ENCODE measurements at places on chromosomes 7 and 10.

GRCh38 chr10:74079028-74079935 is 71.3 kb downstream of the AP3M1 start:
- no peak for DNase-seq

DNA sequence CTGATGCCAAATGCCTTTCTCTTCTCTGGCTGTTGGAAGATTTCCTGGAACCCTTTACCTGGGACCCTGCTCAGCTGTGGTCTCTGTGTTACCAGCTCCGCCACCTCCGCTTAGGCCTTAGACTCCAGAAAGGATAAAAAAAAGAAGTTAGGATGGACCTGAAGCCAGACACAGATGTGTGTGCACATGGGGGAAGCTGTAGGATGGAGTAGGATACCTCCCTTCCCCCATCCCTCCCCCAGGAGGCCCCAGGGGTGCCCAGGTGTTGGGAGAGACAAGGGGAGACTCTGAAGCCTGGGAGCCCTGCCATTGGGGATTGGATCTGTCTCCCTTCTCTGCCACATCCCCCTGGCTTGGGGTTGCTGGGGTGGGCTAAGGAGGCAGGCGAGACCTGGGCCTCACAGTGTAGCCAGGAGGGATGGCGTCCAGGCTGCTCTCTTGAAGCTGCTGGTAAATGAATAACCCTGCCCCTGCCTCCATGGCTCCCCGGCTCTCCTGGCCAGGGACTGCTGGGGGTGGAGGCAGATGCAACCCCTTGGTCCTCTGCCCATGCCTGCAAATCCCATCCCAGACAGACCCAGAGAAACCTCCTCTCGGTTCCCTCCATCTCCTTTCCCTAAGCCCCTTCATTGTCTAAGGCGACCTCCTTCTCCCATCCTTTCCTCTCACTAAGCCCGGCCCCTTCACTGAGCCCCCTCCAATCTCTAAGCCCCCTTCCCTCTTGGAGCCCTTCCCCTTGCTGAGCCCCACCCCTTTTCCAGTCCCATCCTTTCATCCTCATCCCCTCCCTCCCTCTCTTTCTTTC is 8.0 kb downstream of the CLDN3 start:
- no peak for DNase-seq

DNA sequence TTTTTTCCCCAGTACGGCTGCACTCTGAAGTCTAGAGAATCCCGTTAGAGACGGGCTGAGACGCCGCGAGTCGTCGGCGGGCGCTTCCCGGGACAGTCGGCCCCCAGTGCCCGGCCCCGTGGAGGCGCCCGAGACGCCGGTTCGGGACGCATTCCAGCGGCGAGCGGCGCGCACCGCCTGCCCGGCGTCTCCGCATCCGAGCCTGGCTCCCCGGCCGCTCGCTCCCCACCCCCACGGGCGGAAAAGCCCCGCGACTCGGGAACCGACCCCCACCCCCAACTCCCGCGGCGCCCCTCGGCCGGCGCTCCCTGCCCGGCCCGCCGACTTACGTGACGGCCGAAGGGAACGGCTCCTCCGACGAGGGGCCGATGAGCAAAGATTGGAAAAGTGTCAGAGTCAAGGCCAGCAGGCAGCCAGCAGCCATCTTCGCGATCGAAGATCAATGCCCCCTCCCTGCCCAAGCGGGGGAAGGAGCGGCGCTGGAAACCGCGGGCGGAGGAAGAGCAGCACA is 486 bp downstream of the CACNA2D1 start:
- peak; percentile 43 for DNase-seq

- DNase-seq, result no peak
Observed at GRCh38 chr7:128954830-128955802, 17.4 kb downstream of the IRF5 start.

DNA sequence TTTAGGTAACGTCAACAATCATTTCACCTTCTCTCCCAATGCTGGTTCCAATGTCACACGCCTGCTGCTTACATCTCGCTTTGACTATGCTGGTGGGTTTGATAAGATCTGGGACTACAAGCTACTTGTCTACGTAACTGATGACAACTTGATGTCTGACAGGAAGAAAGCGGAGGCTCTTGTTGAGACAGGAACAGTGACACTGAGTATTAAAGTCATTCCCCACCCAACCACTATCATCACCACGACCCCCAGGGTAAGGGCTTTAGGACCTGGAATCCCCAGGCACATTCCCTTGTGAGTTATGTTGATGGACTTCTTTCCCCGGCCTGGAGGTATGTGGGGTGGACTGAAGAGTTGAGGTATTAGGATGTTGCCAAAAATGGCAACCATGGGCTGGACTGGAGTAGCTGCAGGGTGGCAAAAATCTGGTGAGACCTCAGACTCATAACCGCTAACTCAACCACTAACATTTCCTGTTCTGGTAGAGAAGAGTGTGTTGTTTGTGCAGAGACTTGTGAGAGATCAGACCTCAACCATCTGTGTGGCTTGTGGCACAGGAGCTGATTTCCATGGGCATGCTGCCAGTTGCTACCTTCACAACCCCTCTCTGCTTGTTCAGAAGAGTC is 59.2 kb downstream of the CDHR3 start:
- DNase-seq, result no peak

- no peak for DNase-seq
Observed at GRCh38 chr7:17085186-17085585, 203.4 kb upstream of the AGR3 start.

- DNase-seq, result no peak
Observed at GRCh38 chr10:77738496-77739158, 101.0 kb upstream of the KCNMA1 start.

DNA sequence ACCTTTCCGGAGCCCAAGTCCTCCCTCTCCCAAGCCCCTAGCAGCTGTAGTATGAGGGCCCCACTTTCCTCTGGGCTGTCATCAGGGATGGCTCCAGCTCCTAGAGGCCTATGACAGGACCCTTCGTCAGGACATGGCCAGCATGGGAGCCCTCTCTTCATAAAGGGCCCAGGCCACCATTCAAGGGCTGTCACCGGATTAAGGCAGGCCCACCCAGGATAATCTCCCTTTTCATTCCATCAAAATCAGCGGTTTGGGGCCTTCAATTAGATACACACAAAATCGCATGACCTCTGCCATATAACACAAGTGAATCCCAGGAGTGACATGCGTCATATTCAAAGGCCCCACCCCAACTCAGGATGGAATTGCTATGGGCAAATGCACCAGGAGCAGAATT is 12.2 kb upstream of the GDF10 start:
- no peak for DNase-seq

GRCh38 chr10:72349438-72349837 is 5.3 kb downstream of the DNAJB12 start:
- DNase-seq, result no peak

DNA sequence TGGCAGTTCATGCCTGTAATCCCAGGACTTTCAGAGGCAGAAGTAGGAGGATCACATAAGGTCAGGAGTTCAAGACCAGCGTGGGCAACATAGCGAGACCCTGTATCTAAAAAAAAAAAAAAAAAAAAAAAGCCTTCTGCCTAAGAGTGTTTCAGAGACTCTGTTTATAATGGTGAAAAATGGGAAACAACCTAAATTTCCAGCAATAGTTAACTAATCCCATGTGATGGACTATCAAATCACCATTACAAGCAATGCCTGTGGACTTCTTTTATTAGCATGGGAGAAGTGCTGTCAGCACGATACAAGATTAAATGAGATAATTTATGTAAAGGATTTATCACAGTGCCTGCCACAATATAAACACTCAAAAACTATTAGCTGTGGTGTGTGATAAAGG is 67.5 kb upstream of the CUX1 start:
- no peak for DNase-seq

DNA sequence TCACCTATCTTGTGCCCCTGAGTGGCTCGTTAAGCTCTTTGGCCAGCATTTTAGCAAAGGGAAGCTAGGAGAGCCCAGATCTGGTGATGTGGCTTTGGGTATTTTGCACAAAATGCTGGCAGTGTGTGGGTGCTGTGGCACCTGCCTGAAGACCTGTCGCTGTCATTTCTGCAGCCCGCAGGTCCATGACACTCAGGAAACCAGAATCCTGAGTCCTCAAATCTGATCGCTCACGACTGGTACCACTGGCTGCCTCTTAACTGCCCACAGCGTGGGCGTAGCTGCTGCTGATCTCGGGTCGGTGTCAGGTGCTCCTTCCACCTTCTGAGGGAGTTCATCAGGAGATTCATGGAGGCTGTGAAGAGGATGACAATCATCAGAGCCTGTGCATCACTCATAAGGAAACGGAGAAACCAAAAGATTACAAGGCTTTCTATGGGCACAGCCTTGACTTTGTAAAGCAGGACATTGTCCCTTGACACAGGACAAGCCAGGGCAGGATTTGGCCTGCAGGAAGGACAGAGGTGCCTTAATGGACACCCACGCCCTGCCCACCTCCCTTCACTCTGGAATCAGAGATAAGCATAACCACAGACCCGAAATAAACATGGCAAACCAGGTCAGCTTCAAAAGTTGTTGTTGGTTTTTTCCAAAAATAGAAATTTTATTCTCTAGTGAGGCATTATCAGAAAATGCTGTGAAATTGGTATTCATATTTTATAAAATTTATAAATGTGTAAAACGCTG is 71.0 kb upstream of the STK17A start:
- DNase-seq, result no peak

- DNase-seq, result no peak
Observed at GRCh38 chr7:69967689-69968450, 369.6 kb downstream of the AUTS2 start.

DNA sequence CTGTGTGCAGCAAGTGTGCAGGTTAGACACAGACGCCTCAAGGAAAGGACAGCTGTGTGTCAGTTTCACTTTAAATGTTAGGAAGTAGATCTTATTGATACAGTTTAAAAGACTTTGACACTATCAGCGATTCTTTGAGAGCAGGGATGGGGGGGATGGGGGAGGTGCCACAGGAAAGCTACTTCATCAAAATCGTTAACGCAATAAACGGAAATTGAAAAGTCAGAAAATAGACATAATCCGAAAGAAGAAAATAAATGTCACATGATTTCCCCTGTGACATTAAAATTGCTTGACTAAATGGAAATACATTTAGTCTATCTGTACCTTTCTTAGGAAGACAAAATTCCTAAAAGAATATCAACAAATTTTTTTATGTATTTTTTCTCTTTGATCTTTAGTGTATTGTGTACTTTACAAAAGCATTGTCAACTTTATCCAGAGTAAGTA is 476 bp upstream of the ZNF33B start:
- DNase-seq, result no peak

DNA sequence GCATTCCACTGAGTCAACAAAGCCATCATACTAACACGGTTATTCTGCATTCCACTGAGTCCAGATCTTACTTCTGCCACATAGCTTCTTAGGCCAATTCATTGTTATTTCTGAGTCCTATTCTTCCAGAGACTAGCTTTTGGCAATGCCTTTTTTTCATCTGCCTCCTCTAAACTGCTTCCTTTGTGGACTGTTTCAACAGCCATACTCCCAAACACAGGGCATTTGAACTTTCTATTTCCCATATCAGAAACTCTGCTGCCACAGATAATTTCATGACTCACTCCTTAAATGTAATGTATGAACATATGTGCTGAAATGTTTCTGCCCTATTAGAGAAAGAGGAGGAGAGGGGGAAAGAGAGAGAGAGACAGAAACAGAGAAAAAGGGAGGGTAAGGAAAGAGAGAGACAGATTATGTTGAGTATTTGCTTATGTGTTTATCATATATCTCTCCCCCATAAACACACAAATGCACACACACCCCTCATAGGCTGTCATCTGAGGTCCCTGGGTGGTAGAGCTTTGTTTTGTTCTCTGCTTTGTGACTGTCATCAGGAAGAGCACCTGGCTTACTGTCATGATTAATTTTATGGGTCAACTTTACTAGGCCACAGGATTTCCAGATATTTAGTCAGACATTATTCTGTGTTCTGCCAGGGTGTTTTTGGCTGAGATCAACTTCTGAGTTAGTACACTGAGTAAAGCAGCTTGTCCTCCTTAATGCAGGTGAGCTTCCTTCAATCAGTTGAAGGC is 308.0 kb upstream of the KCND2 start:
- DNase-seq, result no peak

DNA sequence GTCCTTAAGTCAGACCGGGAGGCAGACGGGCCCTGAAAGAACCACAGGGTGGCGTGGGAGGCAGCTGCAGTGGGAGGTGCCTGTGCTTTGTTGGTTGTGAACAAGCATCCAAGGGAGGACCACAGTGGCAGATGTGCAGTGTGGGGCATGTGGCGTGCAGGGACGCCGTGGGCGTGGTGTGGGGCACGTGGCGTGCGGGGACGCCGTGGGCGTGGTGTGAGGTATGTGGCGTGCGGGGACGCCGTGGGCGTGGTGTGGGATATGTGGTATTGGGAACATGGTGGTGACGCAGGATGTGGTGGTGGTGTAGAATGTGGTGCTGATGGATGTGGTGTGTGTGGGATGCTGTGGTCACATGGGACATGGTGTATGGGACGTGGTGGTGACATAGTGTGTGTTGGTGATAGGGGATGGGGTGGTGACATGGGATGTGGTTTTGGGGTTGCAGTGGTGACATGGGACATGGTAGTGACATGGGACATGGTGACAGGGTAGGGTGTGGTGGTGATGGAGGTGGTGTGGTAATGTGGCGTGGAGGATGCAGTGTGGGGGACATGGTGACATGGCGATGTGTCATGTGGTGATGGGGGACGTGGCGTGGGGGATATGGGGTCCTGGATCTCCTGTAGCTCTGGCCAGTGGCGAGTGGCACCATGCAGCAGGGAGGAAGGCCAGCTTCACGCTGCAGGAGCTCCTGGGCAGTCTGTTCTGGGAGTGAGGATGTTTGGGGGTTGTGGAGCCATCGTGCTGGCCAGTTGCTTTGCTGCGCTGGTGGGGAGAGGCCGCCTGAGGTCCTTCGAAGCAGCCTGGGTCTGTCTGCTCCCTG is 78.8 kb downstream of the INPP5A start:
- DNase-seq, result no peak

DNA sequence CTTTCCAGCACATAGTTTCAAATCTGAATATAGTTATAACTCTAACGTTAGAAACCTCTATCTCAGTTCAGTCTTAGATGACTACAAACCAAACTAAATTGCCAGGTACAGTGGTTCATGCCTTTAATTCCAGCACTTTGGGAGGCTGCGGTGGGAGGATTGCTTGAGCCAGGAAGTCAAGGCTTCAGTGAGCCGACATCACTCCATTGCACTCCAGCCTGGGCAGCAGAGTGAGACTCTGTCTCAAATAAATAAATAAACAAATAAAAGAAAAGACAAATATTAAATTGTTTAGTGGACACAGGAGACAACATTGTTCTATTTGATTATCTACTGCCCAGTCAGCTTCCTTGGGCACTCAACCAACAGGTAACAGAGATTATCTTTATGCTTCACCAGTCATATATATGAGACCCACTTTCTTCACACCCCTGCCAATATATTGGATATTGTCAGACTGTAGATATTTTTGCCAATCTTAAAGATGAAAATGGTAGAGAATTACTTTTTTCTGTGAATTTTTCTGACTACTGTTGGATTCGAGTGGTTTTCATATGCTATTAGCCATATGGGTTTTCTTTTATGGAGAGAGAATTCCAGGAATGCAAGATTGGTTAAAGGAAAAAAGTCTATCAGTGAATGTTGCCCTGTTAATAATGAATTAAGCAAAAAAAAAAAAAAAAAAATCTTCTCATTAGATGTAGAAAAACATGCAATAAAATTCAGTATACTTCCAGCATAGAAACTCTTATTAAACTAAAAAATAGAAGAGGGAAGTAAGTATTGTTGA is 16.0 kb downstream of the HDAC9 start:
- no peak for DNase-seq
